ENCODE measurements at places on chromosomes 1 and 21.

- DNase-seq = no peak
Observed at GRCh38 chr1:114753143-114753542, 4.6 kb downstream of the CSDE1 start.

- DNase-seq = no peak
Observed at GRCh38 chr21:41655259-41655658, 111.6 kb downstream of the RIPK4 start.

DNA sequence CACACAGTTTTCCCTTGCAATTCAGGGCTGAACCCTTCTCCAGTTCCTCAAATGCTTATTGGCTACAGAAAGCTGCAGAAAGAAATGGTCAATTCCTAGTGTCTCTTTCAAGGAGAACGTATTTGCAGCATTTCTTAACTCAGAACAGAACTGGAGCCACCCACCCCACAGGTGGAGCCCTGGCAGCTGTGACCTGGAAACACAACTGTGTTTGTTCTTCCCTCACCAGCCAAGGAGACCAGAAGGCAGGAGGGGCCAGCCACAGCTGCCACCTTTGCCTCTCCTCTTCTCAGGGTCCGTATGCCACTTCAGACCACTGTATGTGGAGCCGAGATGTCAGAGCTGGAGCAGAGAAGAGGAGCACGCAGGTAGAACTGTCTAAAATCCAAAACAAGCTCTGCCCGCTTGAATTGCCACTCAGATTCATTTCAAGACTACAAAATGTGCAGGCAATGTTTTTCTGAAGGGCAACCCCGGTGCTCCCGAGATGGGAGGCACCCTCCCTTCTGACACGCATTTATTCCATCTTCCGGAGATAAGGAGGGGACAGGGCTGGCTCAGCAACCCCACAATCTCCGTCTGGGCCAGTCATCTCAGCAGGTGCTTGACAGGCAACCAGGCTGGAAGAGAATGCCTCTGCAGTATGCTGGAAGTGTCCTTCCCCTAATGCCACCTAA is 16.7 kb downstream of the CD247 start:
- DNase-seq = no peak

DNA sequence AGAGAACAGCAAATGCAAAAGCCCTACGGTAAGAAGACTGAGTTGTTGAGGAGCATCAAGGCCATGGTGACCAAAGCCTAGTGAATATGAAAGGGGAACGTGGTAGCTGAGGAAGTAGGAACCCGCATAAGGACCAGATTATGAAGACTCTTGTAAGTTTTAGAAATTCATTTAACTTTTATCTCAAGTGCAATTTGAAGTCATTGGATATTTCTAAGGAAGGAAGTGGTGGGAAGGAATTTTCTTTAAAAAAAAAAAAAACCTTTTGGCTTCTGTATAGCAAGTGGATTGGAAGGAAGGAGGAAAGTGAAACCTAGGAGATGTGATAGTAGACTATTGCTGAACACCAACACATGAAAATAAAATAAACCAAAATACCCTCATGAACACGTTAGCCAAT is 119.0 kb downstream of the TNFSF18 start:
- no peak for DNase-seq

GRCh38 chr1:186286615-186287315 is 88.3 kb downstream of the TPR start:
- DNase-seq = no peak

DNA sequence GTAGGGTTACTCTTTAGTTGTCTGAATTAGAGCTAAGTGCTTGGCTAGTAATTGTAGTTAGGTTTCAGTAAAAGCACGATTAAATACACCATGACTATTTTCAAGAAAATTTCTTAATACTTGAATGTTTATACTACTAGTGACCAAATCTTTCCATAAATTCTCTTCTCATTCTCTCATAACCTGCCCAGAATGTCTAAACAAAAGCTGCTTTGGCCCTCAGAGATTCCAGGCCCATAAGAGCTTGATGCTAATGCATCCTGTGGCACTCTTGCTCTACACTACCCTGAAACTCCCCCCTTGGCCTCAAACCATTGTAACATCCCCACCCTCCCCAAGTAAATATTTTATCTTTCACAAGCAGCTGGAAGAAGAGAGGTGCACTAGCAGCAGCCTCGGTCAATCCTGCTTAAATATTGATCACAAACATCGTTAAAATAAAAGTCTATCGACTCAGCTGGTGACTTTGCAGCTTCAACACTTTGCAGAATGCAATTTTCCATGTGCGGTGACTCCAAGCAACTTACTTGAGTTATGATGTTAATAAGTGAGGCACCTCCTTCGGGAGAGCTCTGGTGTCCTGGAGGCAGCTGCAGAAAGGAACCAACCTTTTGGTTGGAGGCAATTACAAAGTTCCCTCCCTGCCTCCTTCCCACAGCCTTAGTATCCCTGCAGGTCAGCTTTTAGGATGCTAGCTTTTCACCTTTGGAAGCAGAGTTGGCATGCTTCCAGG is 315.6 kb upstream of the PLXNA2 start:
- no peak for DNase-seq

DNA sequence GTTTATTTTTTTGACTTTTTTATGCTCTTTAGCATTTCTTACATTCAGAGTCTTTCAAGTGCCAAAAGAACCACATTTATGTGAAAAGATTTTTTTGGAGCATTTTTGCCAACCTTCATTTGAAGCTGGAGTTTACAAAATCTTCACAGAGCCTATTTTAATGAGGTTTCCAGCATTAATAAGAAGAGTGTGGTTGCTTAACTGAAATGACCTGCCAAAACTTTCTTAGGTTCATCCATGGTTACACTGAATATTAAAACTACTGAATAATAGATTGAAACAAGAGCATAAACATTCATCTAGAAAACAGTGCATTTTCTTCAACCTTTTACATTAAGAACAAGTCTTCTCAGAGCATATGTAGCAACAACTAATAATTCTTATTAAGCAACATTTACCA is 672.3 kb upstream of the CXADR start:
- DNase-seq = no peak
